Cardiac fibroblast (primary cell): ENCODE measurements at places on chromosomes 5 and 9.

GRCh38 chr9:98989036-98990000 lies 45.6 kb downstream of the COL15A1 start:
- peak; percentile 75 for DNase-seq

GRCh38 chr9:70390933-70391341 lies 23.5 kb downstream of the KLF9 start:
- peak; percentile 51 for DNase-seq

DNA sequence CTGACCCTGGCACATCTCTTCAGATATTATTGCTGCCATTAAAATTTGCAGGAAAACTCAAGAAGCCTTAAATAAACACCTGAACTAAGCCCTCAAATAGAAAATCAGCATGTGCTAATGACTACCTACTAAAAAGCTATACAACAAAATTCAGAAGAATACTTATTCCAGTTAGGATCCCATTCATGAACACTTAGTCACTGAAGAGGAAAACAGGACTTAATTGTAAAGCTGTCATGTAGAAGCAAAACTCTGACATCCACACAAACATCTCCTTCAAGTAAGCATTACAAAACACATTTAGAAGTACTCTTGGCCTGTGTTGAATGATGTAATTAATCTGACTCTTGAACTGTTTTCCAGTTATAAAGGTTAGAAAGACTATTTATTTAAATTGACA lies 19.9 kb downstream of the ELL2 start:
- DNase-seq, result peak; percentile 40

DNA sequence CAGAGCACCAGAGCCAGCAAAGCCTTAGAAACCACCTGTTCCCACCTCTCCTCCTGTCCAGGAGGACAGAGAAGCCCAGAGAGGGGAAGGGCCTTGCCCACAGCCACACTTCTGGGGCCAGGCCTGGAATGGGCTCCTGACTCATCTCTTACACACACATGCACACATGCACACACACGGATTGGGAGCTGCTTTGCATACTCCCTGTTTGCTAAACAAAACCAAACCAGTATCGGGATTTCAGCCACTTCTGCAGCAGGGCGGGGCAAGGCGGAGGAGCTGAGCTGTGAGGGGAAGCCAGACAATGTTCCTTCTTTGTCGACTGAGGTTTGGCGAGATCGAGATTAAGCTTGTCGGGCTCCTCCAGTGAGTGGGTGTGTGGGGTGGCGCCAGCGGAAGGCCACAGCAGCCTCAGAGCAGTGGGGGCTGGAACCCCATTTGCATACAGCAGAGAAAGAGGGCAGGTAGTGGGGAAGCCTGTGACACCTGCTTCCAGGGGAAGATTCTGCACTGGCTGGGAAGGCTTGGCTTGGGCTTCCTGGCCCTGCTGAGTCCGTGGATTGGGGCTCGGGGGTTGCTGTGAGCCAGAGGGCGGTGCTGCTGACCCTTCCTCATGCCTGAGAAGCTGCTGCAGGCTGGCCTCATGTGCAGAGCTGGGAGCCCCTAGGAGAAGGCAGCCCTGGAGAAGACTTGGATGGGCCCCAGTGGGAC lies 16.1 kb downstream of the GFI1B start:
- peak; percentile 35 for DNase-seq

DNA sequence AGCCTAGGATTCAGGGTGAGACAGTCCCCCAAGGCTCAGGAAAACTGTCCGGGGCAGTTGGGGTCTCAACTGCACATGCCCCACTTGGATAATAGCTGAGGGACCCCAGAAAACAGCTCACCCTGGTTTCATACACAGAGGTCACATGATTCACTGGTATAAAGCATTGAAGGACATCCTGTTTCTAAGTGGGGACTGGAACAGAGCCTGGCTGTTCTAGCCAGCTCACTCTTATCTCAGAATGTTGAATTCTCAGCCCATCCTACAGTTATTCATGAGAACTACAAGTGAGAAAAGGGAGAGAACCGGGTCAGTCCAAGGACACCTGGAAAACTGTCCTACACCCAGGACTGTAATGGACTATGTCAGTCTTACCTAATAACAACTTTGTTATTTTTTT lies 170.9 kb downstream of the FGF1 start:
- DNase-seq, result no peak

DNA sequence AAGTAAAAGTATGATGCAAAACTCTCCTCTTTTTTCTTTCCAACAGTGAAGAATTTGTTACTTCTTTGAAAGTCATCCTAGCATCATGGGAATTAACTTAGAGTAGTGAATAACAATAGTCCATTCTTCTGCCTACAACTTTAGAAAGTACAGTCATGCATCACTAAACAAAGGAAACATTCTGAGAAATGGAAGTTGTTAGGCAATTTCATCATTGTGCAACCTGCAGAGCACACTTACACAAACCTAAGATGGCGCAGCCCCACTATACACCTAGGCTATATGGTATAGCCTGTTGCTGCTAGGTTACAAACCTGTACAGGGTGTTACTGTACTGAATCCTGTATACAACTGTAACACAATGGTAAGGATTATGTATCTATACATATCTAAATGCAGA lies 1209.3 kb upstream of the C9orf72 start:
- peak; percentile 5 for DNase-seq

DNA sequence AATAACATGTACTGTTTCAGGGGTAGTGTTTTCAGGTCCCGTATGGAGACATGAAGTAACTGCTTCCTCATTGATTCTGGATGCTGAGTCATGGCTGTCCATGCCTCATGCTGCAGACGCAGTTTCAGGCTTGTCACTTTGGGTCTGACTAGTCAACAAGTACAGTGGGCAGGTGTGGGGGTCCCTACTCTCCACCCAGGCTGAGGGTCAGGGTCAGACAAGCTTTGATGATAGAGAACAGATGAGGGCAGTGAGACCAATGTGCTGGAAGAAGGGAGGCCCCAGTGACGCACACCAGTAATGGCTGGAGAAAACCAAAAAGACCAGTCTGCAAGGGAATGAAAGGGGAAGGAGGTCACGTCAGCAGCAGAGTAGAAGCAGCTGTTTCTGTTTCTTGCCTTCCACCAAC lies 80.0 kb upstream of the NFIL3 start:
- DNase-seq, result no peak

DNA sequence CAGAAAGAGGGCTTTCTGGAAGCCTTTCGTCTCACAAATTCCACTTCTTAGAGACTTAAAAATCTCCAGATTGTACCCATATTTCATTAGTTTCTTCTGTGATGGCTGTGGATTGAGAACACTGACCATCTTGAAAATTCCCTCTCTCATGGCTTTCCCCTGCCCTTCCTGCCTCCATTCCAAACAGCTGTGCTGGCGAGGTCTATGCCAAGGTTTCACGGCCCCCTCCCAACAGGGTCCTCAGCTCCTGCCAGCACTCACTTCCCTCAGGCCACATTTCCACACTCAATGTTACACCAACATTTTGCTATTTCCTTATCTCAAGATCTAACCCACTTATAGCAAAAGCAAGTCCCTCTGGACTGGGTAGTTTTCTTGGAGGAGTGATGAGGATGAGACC lies 40.3 kb upstream of the EQTN start:
- no peak for DNase-seq

DNA sequence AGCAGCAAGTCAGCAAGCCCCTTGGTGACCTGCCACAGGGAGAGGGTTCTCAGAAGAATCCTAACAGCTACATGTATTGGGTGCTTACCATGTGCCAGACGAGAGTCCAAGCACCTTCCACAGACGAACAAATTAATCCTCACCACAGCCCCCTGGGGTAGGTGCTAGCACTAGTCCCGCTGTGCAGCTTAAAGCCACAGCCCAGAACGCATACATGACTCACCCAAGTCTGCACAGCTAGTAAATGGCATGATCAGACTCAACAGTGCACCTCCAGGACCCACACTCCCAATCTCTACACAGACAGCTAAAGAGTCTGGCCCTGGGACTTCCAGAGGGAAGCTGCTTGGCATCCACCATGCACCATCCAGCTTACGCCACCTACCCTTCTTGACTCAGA lies 111.5 kb downstream of the PAX5 start:
- DNase-seq, result no peak

GRCh38 chr9:376115-376514 lies 161.4 kb downstream of the DOCK8 start:
- DNase-seq, result no peak

- no peak for DNase-seq
Observed at GRCh38 chr5:68273717-68274409, 58.3 kb downstream of the PIK3R1 start.

DNA sequence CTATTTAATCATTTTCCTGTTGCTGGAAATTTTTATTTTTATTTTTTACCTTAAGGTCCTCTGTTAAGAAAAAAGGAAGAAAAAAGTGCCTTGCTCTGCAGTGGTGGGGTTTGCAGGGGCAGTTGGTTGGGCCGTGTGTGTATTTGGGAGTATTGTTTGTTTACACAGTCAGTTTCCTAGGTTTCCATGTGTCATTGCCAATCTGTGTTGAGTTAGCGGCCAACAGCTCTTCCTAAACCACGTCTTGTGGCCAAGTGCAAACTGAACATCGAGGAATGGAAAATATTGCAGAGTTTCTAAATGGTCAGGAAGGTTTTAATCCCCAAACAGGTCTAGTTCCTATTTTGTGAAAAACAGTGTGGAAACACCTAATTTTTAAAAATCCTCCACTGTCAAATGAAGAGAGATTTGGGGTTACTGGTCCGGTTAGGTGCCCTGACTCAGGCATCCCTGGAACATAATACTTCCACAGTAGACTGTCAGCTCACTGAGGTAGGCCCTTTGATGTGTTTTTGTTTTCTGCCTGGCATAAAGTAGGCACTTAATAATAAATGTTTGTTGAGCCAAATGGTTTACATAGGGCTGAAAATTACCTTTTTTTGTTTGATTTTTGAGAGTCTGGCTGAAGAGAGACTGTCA lies 37.0 kb downstream of the MAMDC2 start:
- peak; percentile 86 for DNase-seq

DNA sequence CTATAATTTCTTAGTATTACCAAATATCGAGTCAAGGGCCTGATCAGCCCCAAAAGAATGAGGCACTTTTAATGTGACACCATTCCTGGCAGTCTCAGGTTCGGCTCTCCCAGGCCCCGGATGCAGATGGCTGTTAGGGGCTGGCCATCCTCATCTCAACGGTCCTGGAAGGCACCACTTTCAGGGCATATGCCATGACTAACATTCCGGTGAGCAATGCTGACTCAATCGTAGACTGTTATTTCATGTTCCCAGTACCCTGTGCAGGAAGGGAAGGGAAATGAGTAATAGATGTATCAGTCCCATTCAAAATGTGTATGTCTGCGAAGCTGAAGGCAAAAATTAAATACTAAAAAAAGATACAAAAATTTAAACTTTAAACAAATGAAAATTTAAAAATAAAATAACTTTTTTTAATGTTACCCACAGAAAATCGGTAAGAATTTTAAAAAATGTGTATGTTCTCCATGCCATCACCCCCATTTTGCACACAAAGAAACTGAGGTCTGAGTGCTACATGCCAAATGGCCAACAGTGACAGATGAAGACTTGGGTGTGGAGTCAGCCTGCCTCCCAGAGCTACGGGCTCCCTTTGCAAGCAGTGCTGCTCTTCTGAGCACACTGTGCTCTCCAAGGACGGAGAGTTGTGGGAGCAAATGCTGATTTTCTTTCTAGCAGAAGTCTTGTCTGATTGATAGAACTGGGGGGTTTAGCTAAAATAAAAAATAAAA lies 79.0 kb downstream of the GLDC start:
- DNase-seq, result peak; percentile 99

GRCh38 chr9:96100385-96101300 lies 201.3 kb downstream of the HSD17B3 start:
- DNase-seq, result no peak

DNA sequence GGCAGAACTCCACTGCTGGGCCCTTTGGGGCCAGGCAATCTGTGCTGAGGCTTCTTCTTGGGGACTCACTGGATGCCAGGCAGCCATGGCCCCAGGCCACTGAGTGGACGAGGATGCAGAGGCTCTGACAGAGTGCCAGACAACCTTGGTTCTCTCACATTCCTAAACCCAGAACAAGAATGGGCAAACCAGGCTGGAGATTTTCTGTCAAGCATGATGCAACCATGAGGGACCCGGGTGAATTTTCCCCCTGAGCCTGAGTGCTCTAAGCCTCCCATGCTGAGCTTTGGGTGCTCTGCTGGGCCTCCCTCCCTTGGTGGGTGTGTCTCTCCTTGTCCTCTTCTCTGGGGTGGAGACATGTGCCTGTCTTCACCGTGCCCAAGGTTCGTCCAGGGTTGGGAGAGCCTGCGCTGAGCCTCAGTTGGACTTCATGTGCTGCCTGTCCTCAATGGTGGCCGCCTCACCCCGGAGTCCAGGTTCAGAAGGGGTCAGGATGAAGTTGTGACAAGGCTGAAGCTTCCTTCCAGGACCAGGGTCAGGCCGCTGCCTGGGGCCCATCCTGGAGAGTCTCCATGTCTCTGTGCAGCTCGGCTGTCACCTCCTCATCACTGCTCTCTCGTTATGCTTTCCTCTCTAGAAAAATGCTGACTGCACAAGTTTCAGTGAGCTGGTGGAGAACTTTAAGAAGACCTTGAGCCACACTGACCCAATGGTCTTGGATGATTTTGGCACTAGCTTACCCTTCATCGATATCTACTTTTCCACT lies 24.1 kb downstream of the PITX1 start:
- DNase-seq, result no peak

DNA sequence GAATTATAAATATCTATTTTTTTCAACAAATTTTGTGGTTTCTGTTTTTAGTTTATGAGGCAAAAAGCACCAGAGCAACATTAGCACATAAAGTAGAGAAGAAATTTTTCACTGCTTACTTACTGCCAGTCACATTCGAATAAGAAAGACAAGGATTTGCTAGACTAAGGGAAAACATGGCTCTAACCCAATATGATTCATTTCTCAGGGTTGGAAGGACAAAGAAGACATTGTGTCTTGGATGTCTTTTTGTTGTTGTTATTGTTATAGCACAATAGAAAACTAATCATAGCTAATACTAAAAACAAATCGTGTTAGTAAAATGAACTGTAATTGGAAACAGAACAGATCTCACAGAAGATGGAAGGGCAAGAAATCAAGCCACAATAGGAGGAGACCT lies 90.9 kb upstream of the SLCO6A1 start:
- peak; percentile 47 for DNase-seq

GRCh38 chr9:77710316-77710715 lies 62.2 kb upstream of the GNA14 start:
- no peak for DNase-seq

GRCh38 chr9:87554171-87554910 lies 56.7 kb downstream of the DAPK1 start:
- no peak for DNase-seq
